A172 (cell line): ENCODE measurements at places on chromosomes 2 and 18. TPM values are rescaled to one million over a fixed set of nuclear protein-coding genes. Genes with fewer than 3 reads are reported as not detected.

The ZNF892 gene
- total RNA-seq = 0.41 TPM in 1 of 2 replicates, not detected in the other

The DSG2 gene
- total RNA-seq = 51.7 and 55.3 TPM in 2 replicates

The SPP2 gene
- not detected in 2 replicates for total RNA-seq

The INSIG2 gene
- total RNA-seq = 9.3 and 11.8 TPM in 2 replicates

The PTPRN gene
- total RNA-seq = 19.3 and 31.5 TPM in 2 replicates

The SDC1 gene
- total RNA-seq = 241 and 257 TPM in 2 replicates

The ACKR3 gene
- total RNA-seq = 1.3 and 1.7 TPM in 2 replicates

The LYPD6B gene
- 0.38 TPM in 1 of 2 replicates, not detected in the other for total RNA-seq

The PDE11A gene
- total RNA-seq = 0.03 and 0.91 TPM in 2 replicates

The CAVIN2 gene
- 136 and 177 TPM in 2 replicates for total RNA-seq

The SIX2 gene
- not detected in 2 replicates for total RNA-seq

The KCNG2 gene
- not detected in 2 replicates for total RNA-seq

The EML4 gene
- 32.1 and 42.6 TPM in 2 replicates for total RNA-seq

The ZNF396 gene
- total RNA-seq = 0.33 and 0.57 TPM in 2 replicates

DNA sequence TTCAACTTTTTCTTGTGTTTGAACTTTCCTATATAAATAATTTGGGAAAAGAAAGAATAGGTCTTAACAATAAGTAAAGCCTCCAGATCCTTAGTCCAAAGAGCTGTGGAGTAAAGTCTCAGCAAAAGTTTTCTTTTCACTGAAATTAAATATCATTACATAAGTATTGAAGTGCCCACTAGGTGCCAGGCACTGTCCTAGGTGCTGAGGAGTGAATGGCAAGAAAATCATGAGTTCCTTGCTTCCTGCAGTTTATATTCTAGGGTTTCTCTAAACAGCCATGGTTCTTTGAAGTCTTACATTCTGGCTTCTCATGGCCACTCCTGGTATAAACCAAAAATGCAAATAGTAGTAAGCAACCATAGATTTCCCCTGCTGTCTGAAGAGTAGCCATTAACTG is 59.7 kb downstream of the SPP2 start:
- no peak for DNase-seq

DNA sequence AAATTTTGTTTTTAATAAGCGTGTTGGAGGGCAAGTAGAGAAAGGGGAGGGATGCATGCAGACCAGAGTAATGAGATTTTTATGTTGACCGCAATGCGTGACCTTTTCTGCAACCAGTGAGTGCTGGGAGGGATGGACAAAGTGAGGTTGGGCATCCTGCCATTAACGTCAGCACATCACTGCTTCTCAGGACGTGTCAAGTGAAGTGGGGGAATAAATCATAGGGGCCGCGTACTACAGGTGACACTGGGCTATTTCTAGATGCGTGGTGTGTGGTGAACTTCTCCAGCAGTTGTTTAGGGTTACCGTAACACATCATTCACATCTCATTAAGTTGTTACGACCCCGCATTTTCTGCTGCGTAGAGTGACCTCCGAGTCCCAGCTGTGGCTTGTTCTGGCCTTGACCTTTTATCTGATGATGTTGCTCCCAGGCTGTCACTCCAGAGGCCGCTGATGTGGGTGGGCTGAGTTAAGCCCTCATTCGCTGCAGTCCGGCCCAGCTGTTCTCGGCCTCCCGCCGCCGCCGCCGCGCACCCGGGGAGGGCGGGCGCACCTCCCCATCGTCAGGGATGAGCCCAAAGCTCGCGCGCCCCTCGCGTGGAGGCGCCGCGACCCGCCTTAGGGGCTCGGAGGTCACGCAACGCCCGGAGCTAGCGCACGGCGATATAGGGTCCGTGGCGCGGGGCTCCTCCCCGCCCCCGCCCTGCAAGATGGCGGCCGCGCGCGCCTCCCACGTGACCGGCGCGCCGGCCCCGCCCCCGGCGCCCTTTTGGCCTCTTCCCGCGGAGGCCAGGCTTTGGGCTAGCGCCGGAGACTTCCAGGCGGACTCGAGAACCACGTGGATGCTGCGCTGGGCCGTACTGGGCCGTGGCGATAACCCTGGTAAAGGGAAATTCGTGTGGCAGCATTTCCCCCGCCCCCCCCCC is 3.5 kb downstream of the ZCCHC2 start:
- DNase-seq = peak; percentile 41

DNA sequence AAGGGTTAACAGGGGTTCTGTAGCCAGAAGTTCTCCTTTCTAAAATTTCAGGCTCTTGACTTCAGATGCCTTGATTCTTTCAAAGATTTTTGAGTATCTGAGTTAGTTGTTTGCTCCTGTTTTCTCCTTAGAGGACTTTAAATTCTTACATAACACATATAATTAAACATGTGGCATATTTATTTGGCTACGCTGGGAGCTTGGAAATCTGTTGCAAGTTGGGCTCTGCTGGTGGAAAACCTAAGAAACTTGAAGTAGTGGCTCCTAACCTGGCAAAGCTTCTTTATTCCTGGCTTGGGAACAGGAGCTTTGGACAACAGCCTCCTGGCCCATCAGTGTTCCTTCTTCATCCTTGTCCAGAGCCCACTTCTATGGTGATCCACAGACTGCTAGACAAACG is 72.6 kb downstream of the VIT start:
- DNase-seq = no peak

GRCh38 chr2:241947401-241947800 is 77.9 kb downstream of the RTP5 start:
- no peak for DNase-seq

DNA sequence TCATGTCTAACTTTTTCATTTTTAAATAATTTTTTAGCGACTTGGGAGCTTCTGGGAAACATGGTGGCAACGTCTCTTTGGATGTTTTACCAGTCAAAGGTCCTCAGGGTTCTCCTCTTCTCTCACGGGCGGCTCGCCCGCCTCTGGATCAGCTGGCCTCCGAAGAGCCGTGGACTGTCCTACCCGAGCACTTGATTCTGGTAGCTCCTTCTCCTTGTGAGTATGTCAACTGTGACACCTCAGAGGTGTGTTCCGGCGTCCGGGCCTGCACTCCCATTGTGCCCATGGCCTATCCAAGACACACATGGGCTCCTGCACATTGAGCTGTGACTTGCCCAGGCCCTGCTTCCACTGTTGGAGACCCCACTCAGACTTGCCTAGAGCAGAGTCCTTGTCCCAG is 104.3 kb downstream of the CEP192 start:
- DNase-seq = no peak

- peak; percentile 99 for DNase-seq
Observed at GRCh38 chr18:36419900-36420531, 122.5 kb downstream of the FHOD3 start.

DNA sequence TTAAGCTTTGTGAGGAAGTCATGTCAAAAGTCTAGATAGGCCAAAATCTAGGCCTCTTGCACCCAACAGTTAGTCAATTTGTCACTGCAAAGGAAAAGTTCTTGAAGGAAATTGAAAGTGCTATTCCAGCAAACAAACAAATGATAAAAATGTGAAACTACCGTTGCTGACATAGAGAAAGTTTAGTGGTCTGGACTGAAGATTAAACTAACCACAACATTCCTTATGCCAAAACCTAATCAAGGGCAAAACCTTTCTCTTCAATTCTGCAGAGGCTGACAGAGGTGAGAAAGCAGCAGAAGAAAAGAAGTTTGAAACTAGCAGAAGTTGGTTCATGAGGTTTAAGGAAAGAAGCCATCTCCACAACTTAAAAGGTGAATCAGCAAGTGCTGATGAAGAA is 44.0 kb upstream of the LRRTM4 start:
- DNase-seq = no peak

DNA sequence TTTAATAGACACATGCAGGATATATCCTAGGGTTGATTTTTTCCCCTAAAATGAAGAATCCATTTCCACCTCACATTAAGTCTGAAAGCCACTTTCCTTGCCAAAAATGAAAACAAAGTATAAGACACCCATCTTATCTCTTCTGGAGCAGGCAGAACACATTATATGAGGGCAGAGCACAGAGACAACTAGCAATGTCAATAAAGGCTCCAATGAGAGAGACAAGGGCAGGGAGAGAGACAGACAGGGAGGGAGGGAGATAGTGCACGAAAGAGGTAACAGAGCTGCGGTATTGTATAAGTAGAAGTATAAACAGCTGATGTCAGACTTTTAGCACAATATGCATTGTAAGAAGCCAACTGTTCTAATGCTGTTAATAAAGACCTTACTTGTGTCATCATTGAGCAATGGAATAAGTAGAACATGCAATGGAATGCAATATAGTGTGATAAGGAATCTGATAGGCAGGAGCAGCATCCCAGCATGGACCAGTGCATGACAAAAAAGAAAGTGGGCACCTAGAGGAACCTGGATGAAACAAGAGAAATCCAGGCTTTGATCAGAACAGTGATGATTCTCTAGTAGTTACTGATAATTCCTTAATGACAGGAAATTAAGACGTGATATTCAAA is 150.6 kb upstream of the TCF4 start:
- no peak for DNase-seq

- DNase-seq = no peak
Observed at GRCh38 chr2:214574084-214574781, 163.4 kb downstream of the VWC2L start.

DNA sequence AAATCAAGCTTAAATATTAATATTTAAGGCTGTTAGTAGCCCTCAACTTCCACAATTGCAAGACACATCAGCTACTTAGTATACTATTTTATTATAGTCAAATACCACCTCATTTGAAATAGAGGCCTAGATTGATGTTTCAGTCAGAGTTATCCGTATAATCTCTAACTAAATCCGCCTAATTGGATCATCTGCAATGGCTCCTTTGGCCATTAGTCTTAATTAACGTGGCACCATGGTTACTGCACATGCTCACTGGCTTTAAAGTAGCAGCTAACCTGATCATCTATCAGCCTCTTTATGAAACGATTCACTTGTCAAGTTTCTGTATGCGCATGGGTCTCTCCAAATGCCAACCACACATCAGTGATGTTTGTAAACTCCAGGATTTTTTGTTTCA is 112.3 kb downstream of the COLEC12 start:
- no peak for DNase-seq

DNA sequence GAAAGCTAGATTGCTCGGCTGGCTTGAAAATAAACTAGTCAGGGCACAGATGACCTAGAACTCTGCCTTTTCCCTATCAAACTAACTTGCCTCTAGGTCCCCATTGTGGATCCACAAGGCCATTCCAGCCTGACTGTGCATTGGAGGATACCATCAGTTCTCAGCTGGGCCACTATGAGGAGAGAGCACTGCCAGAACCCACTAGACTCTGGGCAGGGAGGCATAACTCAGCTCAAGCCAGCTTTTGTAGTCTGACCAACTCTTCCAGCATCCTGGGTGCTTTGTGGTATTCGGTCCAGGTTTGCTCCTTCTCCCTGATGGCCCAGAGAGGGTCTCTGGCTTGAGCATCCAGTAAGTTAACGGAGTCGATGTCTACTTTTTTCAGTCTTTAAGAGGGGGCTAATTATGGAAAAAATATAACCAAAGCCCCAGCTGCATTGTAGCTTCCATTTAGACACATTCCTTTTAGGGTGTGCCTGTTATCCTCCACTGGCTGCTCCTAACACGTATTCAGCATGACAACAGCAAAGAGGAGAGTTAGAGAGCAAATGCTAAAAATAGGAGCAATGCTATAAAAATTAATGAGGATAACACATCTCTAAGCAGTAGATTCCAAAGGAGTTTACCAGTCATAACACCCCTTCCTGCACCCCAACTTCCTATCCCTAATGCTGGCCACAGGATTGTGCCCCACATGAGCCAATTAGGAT is 15.2 kb downstream of the GKN2 start:
- peak; percentile 18 for DNase-seq

DNA sequence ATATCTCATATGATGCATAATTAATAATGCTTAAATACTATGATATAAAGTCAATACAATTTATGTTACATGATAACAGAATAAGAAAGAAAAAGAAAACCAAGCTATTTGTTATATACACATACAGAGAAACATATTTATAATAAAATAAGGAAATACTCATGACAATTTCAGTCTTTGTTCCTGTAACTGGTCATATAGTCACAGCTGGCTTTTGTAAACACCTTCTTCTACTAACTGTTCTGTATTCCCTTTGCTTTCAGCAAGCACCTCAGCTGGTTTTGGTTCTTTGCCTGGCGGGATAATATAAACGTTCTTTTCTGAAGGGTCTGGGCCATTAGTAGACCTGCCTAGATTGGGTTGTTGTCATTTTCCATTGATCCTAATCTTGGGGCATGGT is 158.5 kb downstream of the COPS8 start:
- no peak for DNase-seq

- DNase-seq = no peak
Observed at GRCh38 chr2:235958221-235958930, 209.8 kb downstream of the GBX2 start.

GRCh38 chr18:32297579-32298170 is 107.8 kb downstream of the MEP1B start:
- no peak for DNase-seq
